ENCODE measurements at places on chromosomes 6 and 20. TPM values are rescaled to one million over a fixed set of nuclear protein-coding genes. Genes with fewer than 3 reads are reported as not detected.

Gene TXLNB
- 0.21 TPM for total RNA-seq

Gene GTSF1L
- total RNA-seq, result not detected

Gene PRICKLE4
- total RNA-seq, result 0.67 TPM

Gene POLR3F
- total RNA-seq, result 15.6 TPM

Gene PRRT1
- total RNA-seq, result not detected

Gene PROCR
- total RNA-seq, result 561 TPM

Gene NRN1
- 1.7 TPM for total RNA-seq

Gene NMBR
- total RNA-seq, result 0.11 TPM

Gene RSPO4
- total RNA-seq, result not detected

Gene TINAG
- total RNA-seq, result not detected
